ENCODE measurements at places on chromosomes 7 and 10.

- DNase-seq, result no peak
Measured at GRCh38 chr10:24731942-24732341, 8.3 kb upstream of the ARHGAP21 start.

DNA sequence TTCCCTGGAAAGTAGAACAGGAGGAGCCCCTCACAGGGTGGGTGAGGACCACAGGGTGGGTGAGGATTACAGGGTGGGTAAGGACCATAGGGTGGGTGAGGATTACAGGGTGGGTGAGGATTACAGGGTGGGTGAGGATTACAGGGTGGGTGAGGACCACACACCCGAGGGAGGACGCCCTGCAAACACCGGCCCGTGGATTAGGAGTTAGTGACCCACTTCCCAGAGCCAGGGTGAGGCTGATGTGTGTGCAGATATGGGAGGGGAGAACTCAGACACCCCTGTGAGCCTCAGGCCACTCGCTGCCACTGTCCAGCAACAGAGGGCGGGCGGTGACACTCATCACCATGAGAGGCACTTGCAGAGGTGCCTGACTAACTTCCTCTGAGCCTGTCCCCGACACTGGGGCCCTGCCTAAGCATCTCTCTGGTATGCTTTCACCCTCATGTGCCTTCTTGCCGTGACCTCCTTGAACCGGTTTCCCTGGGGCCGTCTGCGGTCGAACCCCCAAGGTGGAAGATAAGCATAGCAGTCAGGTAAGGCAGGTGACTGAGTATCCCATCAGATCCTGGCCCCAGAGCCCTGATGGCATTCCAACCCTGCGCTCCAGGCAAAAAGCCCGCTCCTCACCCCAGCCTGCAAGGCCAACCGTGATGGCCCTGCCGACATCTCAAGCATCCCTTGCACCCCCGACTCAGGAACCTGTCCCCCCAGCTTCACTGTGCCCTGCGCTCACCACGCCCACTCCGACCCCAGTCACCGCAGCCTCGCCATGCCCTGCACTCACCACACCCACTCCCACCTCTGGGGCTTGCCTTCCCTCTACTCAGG, 74.1 kb downstream of the FAM53B start:
- DNase-seq, result no peak

- no peak for DNase-seq
Measured at GRCh38 chr7:155203059-155203881, 94.4 kb upstream of the INSIG1 start.

- DNase-seq, result peak; percentile 52
Measured at GRCh38 chr7:95199779-95200558, 124.4 kb downstream of the PON1 start.

- peak; percentile 82 for DNase-seq
Measured at GRCh38 chr7:26007510-26007909, 144.5 kb upstream of the NFE2L3 start.

DNA sequence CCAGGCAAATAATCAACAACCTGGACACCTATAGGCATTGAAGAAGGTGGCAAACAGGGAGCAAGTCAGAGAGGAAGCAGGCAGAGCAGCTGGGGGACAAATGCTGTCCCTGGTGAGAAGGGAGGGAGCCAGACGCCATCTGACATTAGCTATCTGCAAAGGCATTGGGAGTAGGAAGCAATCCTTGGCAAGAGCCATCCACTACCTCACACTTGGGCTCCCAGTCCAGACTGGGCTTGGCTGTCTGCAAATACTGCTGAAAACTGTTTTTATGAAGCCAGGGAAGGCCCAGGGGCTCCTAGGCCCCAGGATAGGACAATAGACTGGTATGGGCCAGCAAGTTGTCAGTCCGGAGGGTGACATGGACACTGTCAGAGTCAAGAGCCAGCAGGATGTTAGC, 132.5 kb downstream of the SORBS1 start:
- no peak for DNase-seq

- DNase-seq, result no peak
Measured at GRCh38 chr7:47979832-47980181, 392 bp upstream of the HUS1 start.
